ENCODE measurements at places on chromosomes 4 and X.

DNA sequence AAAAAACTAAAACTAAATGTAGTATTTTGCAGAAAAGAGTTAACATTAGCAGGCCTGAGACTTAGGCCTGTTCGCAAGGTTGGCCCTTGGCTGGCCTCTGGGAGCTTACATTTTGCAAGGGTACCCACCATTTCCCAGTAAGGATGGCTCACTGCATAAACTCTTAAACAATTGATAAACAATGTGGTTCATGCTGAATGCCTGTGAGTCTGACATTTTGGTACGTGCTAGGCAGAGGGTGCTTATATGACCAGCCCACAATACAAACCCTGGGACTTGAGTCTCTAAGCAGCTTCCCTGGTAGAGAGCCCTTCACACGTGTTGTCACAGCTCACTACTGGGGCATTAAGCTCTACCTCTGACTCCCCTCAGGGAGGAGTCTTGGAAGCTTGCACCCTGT is 7.4 kb downstream of the PRPS2 start:
- no peak for DNase-seq

DNA sequence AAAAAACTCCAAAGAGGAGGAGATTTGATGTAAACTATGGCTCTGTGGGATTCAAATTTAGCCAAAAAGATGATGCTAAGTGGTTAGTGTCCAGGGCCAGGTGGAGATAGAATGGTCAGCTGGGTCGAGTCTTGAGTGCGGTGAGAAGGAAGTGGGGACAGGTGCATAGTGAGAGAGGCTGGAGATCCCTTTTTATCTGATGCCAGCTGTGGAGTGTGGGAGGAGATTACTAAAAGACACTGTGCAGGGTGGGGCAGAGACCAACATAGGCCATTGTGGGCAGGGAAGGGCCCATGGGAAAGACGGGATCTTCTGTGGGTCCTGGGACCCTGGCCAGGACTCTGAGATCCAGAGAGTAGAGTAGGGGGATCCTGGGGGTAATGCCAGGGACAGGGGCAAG is 34.6 kb upstream of the LEF1 start:
- no peak for DNase-seq

DNA sequence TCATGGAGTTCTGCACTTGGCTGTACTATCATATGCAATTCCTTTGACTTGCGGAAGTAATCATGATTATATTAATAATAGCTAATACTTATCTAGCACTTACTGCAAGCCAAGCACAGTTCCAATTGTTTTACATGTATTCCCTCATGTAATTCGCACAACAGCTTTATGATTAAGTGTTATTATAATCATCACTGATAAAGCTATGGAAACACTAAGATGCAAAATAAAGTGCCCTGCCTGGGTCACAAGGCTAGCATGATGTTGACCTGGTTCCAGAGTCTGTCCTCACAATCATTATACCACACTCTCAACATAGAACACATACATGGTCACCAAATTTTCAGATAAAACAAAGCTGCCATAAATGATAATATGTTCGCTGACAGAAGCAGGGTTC is 234.6 kb downstream of the FMR1NB start:
- DNase-seq = no peak

DNA sequence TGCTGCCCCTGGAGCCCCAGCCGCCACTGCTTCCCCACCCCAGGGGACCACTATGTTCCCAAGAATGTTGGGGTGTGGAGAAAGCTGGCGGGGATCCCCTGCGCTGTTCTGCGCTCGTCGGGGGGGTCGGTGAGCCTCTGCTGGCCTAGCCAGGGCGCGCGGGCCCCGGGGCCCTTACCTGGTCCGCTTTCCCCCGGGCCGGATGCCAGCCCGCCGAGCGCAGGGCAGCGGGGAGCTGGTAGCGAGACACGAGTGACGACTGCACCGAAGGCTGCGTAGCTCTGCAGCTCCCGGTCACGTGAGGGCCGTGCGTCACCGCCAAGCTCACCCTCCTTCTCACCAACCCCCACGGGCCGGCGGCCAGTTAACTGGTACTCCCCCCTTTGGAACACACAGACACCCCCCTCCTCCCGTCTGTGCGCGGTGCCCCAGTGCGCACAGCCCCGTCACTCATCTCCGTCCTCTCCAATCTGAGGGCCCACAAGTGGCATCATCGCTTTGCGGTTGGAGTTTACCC is at the start of gene BEX1:
Gene BEX1 (minus strand): TSS at position 254 of the 517 bp plus-strand sequence. CDS start 897 bp downstream, outside the sequence.
- DNase-seq = no peak

DNA sequence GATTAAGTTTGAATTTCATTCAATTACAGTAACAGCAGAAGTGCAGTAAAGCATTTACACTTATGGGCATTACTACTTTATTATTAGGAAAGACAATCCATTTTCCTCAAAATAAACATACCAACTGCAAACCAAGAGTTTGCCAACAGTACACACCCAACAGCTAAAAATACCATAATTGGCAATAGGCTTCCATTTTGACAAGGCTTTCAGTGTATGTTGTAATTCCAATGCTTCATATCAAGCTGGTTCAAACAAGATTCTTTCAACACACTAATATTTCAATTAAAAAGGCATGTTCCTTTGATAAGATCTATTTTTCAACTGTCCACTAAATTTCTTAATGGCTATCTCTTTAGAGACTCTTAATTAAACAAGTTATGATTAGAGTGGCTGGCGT is 12.1 kb downstream of the EIF1AX start:
- no peak for DNase-seq

- DNase-seq = no peak
Observed at GRCh38 chr4:56426273-56426672, 9.1 kb downstream of the PPAT start.

DNA sequence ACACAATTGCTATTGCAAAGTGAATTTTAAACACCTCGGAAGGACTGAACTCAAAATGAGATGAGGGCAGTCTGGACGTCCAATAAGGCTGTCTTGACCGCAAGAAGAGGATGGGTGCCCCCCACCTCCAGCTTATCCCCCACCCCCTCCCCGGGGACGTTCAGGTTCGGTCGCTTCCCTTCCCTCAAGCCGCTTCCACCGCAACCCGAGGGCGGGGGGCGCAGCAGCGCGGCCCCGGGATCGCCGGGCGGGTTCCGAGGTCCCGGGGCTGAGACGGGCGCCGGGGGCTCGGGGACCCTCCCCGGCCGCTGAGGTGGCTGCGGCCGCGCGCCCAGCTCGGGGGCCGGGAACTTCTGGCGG is 480 bp downstream of the USP46 start:
- DNase-seq = no peak

DNA sequence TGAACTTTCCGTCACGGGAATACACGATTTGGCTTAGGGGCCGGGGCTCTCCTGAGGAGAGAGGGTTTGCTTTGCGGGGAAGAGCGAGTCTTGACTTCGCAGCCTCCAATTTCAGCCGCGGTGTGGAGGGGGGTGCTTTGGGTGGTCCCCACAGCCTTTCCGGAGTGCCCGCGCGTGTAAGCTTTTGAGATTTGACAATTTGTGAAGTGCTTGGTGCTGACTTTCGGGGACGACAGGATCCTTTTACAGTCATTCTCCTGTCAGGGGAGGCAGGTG is 355 bp downstream of the SCML1 start:
- DNase-seq = no peak

DNA sequence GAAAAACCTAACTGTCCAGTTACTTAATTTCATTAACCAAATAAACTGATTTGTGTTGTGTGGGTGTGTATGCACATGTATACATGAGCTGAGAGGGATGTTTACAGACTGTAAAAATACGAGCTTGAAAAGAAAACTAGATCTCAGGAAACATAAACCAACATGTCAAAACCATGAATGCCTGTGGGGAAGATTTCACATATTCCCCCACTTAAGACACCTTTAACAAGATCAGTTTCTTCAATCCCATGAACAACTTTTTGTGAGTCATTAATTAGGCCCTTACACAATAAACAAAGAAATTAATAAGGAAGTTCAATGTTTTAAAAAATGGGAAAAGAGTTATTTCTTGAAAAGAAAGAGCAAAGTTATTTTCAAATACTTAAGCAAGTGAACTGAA is 170.8 kb downstream of the ZNF674 start:
- DNase-seq = no peak

GRCh38 chr4:7811536-7812191 is 128.0 kb downstream of the AFAP1 start:
- DNase-seq = no peak

- DNase-seq = no peak
Observed at GRCh38 chr4:150357829-150358228, 224.1 kb upstream of the MAB21L2 start.

GRCh38 chr4:40182954-40183353 is 13.9 kb upstream of the RHOH start:
- no peak for DNase-seq

DNA sequence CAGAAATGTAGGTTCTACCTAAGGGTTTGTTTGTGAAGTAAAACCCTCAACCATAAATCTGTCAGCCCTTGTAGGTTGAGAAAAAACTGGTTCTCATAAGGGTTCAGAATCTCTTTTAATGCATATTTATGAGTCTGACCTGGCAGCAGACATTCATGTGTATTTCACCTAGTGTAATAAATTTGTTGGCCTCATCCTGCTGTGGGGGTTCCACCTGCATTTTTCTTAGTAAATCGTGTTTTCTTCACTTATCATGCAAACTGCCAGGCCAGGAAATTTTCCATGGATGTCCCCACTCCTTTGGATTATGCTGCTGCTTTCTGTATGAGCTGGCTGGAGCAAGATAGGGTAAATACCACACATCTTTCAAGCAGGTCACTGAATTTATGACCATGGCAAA is 42.4 kb downstream of the KLHL13 start:
- no peak for DNase-seq

DNA sequence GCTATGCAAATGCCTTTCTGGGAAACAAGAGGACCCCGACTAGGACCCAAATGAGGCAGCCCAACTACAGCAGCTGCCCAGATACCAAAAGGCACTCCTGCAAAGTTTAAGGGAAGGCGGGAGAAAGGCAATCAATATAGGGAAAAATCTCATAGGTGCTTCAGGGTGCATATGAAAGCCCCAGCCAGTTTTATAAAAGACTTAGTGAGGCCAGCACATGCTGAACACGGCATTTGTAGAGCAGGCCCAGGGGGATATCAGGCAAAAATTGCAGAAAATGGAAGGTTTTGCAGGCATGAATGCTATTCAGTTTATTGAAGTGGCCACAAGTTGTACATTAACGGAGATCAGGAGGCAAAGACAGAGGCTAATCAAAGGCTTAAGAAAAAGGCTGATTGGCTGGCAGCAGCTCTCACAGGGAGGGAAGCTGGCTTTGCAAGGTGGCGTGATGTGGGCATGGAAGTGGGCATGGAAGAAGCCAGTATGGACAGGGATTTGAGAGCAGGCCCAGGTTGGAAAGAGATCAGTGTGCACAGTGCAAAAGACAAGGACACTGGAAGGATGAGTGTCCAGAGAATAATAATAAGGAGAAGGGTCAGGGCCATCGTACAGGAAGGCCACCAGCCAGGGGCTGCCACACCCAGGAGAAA is 37.7 kb upstream of the UGT2B7 start:
- DNase-seq = no peak

DNA sequence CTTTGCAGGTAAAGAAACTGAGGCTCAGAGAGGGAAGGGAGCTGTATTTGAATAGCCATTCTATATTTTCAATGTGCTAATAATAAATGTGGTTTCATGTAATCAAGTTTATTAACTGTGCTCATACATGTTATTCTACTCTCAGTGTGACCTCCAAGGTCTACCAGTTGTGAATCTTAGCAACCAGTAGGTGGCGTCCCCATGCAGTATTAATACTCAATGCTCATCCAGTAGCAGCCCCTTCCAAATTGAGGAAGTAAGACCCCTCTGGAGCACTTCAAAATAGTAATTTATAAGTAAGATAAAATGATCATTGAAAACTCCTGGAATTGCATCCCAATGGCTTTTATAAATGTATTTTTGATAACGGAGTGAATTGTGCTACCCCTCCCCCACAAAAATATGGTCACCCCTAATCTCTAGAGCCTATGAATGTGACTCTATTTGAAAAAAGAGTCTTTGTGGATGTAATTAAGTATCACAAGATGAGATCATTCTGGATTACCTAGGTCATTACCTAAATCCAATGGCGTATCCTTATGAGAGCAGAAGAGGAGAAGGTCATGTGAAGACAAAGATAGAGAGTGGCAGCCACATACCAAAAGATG is 20.4 kb upstream of the SEPSECS start:
- DNase-seq = no peak

DNA sequence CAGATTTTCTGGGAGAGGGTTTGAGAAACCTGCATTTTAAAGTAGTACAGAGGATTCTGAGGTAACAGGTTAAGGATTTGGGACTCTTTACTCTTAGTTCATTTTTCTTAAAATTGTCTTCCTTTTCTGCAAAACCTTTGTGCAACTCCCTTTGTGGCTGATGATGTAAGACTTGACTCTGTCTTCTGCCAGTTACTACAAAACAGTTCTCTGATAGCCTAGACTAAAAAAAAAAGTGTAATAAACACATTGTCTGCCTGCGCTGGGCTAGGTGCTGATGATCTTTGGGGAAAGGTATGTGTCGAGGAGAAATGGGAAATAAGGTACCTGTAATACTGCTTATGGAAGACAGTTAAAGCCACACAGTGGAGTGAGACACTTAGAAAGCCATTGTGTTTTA is 28.7 kb downstream of the IL13RA1 start:
- no peak for DNase-seq

DNA sequence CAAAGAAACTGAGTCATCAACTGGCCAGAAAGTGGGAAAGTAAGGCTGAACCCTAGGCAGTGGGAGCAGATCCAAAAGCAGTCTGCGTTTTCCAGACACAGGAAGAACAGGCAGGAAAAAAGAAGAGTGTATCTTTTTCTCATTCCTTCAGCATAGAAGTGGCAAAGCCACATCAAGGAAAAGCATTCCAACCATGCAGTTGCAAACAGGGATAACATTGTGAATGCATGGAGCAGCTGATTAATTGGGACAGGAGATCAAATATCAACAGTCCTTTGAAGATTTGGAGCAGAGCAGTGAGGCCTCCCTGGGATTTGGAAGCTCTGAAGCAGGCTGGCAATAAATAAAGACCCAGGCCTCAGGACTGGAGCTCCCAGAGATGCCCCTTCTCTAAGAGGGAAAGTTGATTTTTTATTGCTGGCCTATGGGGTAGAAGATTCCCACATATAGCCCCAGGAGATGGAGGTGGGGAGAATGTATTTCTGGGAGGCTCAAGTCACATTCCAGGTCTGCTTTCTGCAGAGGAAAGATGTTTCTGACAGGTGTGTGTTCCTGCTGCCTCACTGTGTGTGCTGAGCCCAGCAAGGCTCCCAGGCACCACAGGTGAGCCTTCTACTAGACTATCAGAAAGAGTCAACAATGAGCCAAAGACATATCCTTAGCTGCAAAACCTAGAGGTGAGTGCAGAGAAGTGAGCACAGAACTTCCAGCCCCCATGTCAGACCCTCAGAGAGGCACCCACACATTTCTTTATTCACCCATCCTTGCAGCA is 222.5 kb downstream of the RAB28 start:
- no peak for DNase-seq

- DNase-seq = no peak
Observed at GRCh38 chr4:47598320-47598719, 113.2 kb downstream of the ATP10D start.

- DNase-seq = no peak
Observed at GRCh38 chr4:125346616-125347015, 31.9 kb downstream of the FAT4 start.

- DNase-seq = peak; percentile 49
Observed at GRCh38 chrX:154136627-154137161, 7.3 kb upstream of the OPN1LW start.

- no peak for DNase-seq
Observed at GRCh38 chr4:8286719-8287342, 17.3 kb downstream of the HTRA3 start.
